ENCODE measurements at places on chromosomes 11 and 22. TPM values are rescaled to one million over a fixed set of nuclear protein-coding genes. Genes with fewer than 3 reads are reported as not detected.

GRCh38 chr11:109747839-109748238 lies 325.8 kb downstream of the C11orf87 start:
- no peak overlapping the region for H3K4me3 ChIP-seq
- DNase-seq = no peak
- H3K4me1 ChIP-seq = peaks cover 7% of the 10 kb centered on the region
- H3K27ac ChIP-seq = no peak overlapping the region
- H3K27me3 ChIP-seq = no peaks in the 10 kb centered on the region
- H3K36me3 ChIP-seq = no peaks in the 10 kb centered on the region

DNA sequence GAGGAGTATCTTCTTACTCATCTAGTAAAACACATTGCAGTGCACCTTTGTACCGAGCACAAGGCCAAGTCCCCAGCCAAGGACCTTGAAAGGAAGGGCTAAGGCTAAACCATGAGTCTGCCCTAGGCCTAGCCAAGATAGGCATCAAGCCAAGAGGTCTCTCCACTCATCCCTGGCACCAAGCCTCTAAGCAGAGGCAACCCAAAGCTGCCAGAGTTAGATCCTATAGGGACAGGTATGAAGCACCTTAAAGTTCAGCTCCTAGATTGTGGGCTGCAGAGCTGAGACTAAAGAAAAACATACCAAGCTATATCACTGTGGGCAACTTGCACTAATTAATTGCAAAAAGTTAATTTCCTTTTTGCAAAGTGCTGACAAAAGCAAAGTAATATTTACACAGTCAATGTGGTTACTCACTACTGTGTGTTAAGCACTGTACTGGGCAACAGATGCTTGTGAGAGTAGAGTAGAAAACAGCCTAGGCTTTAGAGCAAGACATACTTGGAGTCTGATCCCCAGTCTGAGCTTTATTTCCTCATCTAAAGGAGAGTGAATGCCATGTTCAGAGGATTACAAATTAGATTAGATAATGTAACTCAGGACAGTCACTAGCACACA lies 7.2 kb downstream of the COA4 start:
- no peak for DNase-seq
- H3K4me1 ChIP-seq = peaks cover under 1% of the 10 kb centered on the region
- no peaks in the 10 kb centered on the region for H3K27me3 ChIP-seq
- no peak overlapping the region for H3K4me3 ChIP-seq

DNA sequence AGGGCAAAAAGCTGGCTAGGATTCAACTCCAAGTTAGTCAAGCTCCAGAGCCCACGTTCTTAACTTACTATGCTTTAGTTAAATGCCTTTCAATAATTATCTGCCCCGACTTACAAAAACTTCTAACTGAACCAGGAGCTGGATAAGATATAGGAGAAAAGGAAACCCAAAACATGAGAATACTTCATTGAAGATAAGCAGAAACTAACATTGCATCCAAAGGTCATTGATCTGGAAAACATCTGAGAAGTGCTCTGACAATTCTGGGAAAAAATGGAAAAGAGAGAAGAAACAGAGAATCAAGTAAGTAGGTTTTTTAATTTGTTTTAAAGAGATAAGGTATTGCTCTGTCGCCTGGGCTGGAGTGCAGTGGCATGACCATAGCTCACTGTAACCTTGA lies 27.2 kb downstream of the ACAT1 start:
- no peaks in the 10 kb centered on the region for H3K4me1 ChIP-seq
- no peak for DNase-seq
- H3K27ac ChIP-seq = no peak overlapping the region
- H3K27me3 ChIP-seq = no peaks in the 10 kb centered on the region

DNA sequence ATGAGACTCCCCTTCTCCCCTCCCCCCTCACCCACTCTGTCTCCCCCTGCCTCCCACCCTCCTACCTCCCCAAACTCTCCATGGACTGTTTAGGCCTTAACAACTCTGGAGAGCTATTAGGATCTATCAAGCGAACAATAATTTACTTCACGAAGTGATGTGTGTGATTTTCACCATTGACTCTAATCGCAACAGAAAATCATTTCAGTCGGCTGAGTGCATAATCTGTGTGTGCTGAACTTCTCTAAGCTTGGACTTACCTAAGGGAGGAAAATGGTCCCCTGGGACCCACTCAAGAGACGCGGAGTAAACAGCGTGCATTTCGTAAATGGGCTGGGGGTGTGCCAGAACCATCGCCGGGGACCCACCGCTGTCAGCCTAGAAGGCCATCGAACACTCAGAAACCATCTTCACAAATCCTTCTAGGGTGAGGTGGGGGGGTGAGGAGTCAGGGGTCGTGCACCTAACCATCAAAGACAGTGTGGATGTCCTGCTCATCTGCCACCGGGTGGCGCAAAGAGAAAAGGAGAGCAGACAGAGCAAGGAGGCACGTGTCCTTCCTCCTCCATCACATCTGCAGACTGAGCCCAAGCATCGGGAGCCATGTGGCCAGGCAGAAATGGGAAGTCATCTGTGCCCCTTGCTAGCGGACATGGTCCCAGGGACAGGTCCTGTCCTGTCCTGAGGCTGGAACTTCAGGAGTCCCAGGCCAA lies 62.1 kb upstream of the NUP50 start:
- peaks cover 55% of the 10 kb centered on the region for H3K27me3 ChIP-seq
- no peak overlapping the region for H3K4me3 ChIP-seq

SYCE3 gene
- total RNA-seq = not detected

ASRGL1 gene
- 30.3 TPM for total RNA-seq
